ENCODE measurements at places on chromosomes 2 and 18.

- no peak for DNase-seq
Measured at GRCh38 chr2:14621114-14621513, 11.4 kb upstream of the LRATD1 start.

DNA sequence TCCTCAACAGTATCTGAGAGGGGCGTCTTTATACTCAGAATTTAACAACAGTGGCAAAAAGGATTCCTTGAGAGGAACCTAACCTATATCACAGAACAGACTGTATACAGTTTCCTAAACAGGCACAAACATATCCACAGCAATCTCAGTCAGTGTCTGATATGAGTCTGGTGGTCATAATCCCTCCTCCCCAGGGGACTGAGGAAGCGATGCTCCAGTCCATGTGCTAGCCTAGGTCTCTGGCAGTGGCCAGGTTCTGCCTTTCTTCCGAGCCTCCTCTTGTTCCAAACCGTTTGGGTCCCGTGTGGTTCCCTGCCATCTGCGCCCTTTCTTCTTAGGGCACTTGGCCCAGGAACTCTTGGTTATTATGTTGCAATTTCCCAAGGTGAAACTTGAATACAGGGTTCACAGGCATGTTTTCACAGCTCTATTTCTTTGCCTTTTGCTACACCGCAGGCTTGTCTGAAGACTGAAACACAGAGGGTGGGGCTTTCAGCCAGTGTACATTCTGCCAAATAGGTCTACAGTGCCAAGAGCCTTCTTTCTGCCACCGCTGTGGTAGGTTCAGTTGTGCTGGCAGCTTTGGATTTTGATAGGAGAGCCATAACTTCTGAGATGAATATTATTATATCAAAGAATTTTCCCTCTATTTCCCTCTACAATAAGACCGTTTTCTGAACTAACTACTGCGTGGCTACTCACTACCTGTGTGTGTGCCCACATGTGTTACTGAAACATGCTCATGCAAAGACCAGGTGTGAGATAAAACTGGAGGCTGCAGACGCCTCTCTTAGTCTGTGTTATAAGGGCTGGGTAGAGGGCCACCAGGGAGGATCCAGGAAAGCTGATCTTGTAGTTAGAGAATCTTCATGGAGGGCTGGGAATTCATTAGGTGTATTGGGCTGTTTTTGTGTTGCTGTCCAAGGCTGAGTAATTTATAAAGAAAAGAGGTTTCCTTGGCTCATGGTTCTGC lies 75.0 kb upstream of the HAAO start:
- no peak for DNase-seq

DNA sequence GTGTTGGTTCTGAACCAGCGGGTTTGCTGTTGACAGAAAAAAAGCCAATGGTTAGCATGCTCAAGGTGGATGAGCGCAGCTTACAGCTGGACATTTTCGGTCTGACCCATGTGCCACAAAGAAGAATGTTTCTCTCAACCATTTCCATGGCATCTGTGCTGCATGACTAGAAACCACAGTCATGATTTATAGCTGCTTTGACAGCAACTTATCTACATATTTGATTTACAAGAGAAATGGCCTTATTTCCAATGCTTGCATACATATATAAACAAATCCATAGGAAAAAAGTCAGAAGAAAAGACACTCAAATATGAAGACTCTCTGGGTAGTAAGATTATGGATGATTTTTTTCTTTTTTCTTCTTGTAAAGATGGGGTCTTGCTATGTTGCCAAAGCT lies 98.2 kb downstream of the DYNC1I2 start:
- DNase-seq = no peak

- DNase-seq = peak; percentile 27
Measured at GRCh38 chr2:99960790-99961189, 181.6 kb downstream of the AFF3 start.

DNA sequence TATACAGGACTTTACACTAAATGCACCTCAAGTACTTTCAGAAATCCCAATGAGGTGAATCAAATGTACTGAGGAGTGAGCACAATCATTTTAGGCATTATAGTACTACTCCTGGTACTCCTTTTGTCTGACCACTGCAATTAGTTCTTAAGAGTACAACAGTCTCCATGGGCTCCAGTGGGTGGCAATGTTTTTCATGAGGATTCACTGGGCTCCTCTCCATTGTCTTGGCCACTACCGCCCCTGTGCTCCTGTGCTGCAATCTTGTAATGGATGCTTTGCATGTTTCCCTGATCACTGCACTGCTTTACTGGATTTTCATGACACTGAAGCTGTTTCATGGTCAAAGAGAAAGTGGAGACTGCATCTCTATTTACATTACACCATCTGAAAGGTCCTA lies 268.5 kb upstream of the ZSWIM2 start:
- DNase-seq = no peak

DNA sequence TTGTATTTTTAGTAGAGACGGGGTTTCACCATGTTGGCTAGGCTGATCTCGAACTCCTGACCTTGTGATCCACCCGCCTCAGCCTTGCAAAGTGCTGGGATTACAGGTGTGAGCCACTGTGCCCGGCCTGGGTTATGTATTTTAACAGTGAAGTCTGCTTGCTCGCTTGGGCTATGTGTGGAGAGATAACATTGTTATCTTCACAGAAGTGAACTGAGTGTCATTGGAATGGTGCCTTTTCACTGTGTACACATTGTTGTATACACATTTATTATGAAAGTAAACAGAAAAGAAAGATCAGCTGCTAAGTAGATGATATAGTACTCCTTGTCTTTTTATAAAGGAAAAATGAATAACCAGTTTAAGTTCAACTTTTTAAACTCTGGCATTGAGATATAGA lies 30.4 kb downstream of the RNF138 start:
- no peak for DNase-seq

- no peak for DNase-seq
Measured at GRCh38 chr2:58072102-58072501, 25.5 kb downstream of the VRK2 start.

- DNase-seq = peak; percentile 36
Measured at GRCh38 chr2:1707771-1708418, 36.4 kb downstream of the PXDN start.

- no peak for DNase-seq
Measured at GRCh38 chr2:74708883-74709282, 54.8 kb downstream of the SEMA4F start.

DNA sequence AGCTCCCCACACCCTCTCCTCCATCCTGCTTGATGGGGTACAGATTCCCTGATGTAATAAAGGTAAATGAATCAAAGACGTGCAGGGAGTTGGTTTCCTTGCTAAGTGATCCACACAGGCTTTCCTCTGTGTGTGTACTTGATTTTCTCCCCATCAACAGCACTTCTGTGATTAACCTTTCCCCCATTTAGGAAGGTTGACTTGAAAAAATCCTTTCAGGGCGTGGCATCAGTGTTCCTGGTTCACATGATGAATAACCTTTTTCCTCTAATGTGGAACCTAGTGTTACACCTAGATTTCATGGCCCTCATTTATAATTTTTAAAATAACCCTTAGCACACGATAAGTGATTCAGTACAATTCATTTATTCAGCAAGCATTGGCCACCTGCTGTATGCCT lies 115.0 kb downstream of the ICA1L start:
- DNase-seq = no peak

- DNase-seq = no peak
Measured at GRCh38 chr2:56754627-56755026, 570.8 kb downstream of the CCDC85A start.

DNA sequence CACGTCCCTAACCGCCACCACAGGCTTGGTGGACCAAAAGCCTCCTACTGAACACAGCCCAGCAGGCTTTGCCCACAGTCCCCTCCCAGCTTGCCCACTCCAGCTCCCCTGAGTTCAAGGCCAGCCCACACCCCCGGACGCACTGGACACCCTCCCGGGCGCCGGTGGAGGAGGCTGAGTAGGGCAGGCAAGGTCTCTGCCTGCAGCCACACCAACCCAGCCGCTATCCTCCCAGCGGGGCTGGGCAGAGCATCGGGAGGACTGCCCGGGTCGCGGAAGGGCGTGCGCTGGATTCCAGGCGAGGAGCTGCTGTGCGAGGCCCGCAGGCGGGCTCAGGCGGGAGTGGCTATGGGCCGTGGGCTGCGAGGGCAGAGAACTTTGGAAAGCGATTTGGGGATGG lies 49.5 kb downstream of the PLEKHB2 start:
- DNase-seq = no peak

GRCh38 chr2:19552270-19552669 lies 193.8 kb upstream of the OSR1 start:
- DNase-seq = no peak

GRCh38 chr2:111689941-111690340 lies 194.1 kb downstream of the ANAPC1 start:
- DNase-seq = no peak

GRCh38 chr2:32274289-32274688 lies 3.4 kb upstream of the YIPF4 start:
- DNase-seq = no peak

DNA sequence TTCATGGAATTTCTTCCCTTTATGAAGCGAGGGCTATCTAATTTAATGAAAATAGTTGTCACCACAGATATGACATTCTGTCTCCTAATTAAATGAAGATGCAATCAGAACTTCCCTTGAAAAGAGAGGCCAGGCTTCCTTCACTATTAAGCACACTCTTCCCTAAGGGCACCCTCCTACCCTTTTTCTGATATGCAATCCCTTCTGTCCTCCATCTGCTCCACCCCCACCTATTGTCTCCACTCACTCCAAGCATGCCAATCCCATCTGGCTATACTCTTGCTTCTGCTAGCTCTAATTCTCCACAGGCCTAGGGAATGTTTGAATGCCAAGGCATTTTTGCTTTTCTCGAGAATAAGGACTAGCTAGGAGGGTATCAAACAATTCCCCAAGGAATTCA lies 818.4 kb upstream of the FSHR start:
- no peak for DNase-seq

DNA sequence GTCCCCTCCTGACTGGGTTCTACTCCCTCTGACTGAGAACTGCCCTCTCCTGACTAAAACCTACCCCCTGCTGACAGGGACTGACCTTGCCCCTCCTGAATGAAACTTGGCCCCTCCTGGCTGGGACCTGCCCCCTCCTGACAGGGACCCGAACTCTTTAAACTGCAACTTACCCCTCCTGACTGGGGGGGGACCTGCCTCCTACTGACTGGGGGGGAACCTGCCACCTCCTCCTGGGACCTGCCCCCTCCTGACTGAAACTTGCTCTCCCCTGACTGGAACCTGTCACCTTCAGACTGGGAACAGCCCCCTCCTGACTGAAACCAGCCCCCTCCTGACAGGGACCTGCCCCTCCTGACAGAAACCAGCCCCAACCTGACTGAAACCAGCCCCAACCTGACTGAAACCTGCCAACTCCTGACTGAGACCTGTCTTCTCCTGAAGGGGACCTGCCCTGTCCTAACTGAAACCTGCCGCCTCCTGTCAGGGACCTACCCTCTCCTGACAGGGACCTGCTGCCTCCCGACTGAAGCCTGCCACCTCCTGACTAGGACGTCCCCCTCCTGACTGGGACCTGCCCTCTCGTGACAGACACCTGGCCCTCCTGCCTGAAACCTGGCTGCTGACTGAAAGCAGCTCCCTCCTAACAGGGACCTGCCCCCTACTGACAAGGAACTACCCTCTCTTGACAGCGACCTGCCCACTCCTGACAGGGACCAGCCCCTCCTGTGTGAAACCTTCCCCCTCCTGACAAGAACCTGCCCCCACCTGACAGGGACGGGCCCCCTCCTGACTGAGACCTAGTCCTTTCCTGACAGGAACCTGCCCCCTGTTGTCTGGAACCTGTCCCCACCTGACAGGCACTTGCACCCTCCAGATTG lies 87.1 kb downstream of the PXDN start:
- DNase-seq = no peak

GRCh38 chr2:211270257-211270656 lies 713.9 kb downstream of the CPS1 start:
- no peak for DNase-seq

GRCh38 chr2:45013229-45014015 lies 4.2 kb upstream of the SIX2 start:
- DNase-seq = no peak

DNA sequence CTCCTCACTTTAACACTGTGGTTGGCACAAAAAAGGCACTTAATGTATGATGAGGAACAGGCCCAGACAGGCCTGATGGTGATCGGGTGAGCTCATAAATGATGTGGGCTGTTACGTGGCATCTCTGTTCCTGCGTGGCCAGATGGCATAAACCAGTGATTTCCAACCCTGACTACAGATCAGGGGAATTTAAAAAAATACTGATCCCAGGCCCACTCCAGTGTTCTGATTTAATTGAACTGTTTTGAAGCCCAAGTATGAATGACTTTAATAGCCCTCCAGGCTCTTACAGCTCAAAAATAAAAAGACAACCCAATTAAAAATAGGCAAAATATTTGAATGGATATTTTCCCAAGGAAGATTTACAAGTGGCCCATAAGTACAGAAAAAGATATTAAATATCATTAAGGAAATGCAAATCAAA lies 48.2 kb downstream of the LIPG start:
- DNase-seq = no peak

DNA sequence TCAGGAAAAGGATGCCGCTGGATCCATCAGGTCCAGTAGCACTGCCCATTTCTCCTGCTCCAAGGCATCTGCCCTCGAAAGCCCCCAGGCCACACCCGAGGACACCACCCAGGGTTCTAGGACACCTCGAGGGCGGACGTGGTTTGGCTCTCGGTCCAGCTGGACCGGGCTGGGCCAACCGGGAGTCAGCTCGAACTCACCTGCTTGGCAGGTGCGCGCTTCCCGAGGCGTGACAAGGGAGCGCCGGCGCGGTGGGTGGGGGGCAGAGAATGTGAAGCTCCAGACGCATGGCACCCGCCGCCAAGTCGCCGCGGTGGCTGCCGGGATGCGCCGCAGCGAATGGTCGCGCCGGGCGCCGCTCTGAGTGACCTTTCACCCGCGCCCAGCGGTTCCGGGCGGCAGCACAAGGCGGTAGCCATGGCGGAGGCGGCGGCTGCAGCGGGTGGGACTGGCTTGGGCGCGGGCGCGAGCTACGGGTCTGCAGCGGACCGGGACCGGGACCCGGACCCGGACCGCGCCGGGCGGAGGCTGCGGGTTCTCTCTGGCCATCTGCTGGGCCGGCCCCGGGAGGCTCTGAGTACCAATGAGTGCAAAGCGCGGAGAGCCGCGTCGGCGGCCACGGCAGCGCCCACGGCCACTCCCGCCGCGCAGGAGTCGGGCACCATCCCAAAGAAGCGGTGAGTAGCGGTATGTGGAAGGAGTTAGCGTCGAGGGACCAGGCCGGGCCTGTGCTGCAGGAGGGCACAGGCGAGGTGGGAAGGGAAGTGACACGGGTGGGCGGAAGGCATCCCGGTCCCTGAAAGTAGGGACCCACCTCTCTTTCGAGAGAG lies at the start of gene AGPS:
TSS of gene AGPS (plus strand) at position 401 of the 830 bp plus-strand sequence. CDS start at position 418, 17 bp downstream.
- DNase-seq = peak; percentile 62

GRCh38 chr2:191321861-191322662 lies 76.9 kb downstream of the MYO1B start:
- no peak for DNase-seq

- peak; percentile 13 for DNase-seq
Measured at GRCh38 chr2:203327582-203327900, 653 bp upstream of the ABI2 start.

DNA sequence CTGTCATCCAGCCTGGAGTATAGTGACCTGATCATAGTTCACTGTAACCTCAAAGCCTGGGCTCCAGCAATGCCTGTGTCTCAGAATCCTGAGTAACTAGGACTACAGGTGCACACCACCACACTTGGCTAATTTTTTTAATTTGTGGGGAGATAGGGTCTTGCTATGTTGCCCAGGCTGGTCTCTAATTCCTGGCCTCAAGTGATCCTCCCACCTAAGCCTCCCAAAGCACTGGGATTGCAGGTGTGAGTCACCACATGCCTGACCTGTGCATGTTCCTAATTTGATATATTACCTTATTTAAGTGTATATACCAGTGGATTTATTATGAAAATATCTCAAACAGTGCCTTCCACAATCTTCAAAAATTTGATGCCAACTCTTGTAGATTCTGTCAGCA lies 123.6 kb upstream of the XIRP2 start:
- DNase-seq = no peak

GRCh38 chr2:224507789-224508188 lies 77.4 kb downstream of the CUL3 start:
- no peak for DNase-seq
